COR-L47 (cell line): ENCODE measurements at places on chromosomes 5 and 9.

DNA sequence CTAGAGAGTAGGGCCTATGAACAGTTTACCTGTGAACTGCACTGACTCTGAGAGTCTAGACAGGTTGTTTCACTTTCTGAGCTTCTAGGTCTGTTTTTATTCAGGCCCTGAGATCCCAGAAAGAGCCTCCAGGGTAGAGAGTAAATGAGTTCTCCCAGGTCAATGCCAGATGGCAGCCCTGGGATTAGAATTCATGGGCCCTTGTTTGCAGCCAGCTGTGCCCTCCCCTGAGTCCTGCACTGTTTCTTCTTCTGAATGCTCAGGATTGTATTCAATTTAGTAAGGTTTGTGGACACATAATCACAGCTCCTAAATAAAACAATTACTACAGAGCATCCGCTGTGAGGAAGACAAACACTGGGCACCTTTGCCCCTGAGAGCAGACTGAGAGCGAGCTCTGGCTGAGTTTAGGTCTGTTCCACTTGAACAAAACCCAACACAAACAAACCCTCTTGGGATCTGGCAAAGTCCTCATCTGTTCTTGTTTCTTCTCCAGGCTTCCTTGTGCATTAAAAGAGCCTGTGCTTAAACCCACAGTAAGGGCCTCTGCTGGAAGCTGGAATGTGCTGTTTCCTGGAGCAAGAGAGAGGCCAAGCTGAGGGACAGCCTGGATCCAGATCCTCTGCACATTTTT lies 29.9 kb downstream of the FAM219A start:
- DNase-seq, result peak; percentile 44

DNA sequence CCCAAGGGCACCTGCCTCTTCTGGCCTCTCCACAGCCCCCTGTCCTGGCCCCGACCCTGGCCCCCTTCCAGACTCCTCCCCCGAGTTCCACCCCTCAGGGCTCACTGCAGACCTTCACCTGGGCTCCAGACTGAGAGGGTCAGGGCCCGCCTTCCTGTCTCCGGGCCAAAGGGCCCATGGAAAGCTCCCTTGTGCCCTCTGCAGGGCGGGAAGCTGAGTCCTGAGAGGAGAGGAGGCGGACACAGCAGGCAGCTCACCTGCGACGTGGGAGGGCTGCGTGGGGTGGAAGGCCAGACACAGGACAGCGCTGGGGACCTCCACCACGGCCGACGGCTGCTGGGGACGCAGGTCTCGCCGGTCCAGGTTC lies 20.6 kb downstream of the DYNC2I2 start:
- DNase-seq, result no peak

DNA sequence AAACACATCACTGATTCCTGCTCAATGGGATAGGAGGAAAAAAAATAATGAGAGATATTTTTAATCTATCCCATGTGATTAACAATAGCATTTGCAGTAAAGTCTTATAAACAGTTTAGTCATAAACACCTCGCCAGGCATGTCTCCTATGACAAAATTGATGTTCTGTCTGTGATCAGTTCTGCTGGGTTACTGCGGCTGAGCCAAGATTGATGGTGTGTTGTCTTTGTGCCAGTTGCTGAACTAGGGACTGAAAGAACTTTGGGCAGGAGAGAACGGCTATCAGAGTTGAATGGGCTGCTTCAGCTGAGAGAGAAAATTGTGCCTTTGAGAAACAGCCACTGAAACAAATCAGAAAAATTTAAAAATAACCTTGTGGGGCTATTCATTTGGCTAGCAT lies 37.3 kb upstream of the MAMDC2 start:
- DNase-seq, result no peak

DNA sequence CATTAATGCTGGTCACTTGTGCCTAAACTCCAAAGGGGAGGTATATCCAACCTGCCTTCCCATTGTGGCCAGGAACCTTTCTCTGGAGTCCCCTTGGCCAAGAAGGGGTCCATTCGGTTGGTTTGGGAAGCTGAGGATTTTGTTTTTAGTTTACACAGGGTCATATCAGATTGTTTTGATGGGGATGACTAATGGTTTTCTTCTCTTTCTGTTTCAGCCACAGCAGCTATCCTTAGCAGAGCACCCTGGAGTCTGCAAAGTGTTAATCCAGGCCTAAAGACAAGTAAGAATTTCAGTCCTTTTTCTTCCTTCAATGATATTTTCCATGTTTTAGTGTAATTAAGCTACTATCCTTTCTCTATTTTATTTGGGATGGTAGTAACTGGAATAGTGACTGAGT lies 127.8 kb upstream of the CCDC152 start:
- DNase-seq, result no peak

DNA sequence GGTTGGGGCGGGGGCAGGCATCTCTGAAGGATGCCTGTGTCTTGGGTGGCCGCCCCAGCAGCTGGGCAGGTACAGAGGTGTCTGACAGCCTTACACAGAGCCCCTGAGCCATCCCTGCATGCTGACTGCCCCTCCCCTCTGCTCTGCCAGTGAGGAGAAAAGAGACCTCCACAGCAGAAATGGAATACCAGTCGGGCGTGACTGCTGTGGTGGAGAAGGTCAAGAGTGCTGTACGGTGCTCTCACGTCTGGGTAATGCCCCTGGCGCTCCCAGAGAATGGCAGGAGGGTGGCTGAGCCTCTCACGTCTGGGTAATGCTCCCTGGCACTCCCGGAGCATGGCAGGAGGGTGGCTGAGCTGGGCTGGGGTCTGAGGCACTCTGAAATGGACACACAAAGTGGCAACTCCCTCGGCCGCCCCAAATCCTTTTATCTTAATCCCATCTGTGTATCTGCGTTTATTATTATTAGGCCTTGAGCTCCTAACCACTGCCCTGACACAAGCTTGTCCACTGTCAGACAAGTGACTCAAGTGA lies 2.5 kb upstream of the RABL6 start:
- no peak for DNase-seq

DNA sequence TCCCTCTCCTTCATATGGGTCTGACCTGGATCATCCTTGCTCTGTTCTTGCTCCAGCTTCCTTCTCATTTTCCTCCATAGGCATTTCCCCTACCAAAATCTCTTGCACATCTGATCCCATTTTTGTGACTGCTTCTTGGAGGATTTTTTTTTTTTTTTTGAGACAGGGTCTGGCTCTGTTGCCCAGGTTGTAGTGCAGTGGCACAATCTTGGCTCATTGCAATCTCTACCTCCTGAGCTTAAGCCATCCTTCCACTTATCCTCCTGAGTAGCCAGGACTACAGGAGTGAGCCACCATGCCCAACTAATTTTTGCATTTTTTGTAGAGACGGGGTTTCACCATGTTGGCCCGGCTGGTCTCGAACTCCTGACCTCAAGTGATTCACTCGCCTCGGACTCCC lies 10.5 kb upstream of the JMY start:
- no peak for DNase-seq
